ENCODE measurements at places on chromosomes 4 and X. TPM values are rescaled to one million over a fixed set of nuclear protein-coding genes. Genes with fewer than 3 reads are reported as not detected.

GRCh38 chr4:55330241-55330640, 15.8 kb upstream of the SRD5A3 start:
- no peak for DNase-seq

- no peak for DNase-seq
These were observed 57.5 kb downstream of the ACOX3 start for GRCh38 chr4:8383016-8383415.

DNA sequence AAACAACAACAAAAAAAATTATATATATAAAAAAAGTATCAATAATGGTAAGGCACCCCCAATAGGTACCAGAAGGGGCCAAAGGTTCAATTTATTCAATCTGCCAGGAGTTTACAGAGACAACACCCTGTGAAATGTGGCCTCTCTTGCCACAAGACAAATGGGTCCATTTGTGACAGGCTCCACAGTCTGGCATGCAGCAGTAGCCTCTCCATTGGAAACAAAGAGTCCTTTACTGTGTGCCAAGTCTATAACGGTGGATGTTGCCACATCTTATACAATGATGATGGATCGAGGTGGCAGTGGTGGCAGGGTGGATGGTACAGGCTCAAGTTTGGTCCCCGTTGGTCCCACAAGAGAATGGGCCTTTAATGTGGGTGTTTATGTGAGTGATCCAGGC, 70.1 kb upstream of the SH3RF1 start:
- no peak for DNase-seq

GRCh38 chr4:140286456-140286855, 87.0 kb upstream of the SCOC start:
- no peak for DNase-seq

- DNase-seq = peak; percentile 9
These were observed 79.4 kb downstream of the SYNPO2 start for GRCh38 chr4:118968005-118968404.

- DNase-seq = no peak
These were observed 3.6 kb upstream of the THOC2 start for GRCh38 chrX:123736333-123736921.

GRCh38 chr4:172725581-172725980, 443.0 kb upstream of the GALNT7 start:
- DNase-seq = no peak

- DNase-seq = no peak
These were observed 2.1 kb downstream of the PLCXD1 start for GRCh38 chrX:283115-283845.

Gene MAGEC3
- not detected for total RNA-seq

DNA sequence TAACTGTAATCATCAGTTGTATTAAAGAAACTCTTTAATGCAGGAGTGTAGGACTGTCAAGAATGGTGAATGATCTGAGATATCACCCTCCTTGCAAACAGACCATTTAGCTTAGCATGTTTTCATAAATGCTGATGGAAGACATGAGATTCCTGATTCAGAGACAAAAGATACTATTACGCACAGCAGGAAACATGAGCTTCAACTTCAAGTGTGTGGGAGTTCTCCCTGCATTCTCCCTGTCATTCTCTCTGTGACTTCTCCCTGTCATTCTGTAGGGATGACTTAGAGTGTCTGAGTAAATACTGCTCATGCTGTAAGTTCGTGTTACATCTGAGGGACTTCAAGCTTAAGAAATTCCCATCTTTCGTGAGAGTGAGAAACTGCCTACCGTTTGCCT, 866.0 kb upstream of the PRKX start:
- DNase-seq = no peak

DNA sequence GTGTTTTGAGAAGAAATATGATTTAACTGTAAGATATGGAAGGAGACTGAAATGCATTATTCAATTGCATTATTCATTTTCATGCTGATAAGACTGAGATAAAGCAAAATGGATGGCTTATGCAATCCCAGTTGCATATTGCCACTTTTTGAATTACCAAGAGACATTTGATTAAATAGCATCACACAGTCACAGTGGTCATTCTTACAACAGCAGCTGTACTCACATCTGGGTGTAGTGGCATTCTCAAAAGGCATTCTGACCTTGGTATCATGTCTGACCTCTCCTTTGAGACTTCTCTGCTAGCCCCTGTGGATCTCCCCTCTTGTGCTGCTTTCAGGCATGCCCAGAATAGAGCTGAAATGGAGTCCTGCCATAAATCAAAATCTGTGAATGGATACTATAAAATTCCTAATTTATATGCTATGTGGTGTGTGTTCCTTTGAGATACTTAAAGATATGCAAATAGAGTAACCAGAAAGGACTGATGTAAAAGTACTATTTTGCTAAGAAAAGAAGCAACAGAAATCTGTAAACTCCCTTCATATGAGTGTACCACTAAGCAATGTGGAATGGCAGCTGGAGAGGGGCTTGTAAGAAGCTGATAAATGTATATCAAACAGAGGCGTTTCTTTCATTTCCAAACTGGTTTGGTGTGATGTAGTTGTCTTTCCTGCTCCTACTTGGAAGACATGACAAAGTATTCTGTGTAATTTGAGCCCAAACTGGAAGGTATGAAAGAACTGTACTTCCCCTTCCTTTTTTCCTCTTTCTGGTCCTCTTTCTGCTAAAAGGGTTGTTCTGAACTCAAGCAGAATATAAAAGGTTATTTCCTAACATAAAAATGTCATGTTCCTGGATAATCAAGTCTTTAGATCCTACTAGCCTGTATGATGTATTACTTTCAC, 25.4 kb upstream of the METAP1 start:
- no peak for DNase-seq

Gene ALG13
- 42.5 TPM for total RNA-seq

DNA sequence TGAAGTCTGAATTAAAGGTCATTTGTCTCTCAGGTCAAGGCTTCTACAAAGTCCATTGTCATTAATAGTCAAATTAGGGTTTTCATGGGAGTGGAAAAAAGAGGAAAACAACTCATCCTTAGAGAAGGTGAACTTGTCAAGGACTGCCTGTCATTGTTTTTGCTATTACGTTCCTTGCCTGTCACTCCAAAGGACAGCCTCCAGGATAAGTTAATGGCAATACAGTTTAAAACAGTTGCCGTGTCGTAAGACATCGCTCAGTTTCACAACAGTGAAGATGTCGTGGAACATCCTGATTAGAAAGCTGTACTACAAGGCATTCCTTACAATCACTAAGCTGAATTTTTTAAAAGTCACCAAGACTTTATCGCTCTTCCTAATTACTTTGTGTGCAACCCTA, 466.8 kb upstream of the SMIM31 start:
- DNase-seq = no peak

DNA sequence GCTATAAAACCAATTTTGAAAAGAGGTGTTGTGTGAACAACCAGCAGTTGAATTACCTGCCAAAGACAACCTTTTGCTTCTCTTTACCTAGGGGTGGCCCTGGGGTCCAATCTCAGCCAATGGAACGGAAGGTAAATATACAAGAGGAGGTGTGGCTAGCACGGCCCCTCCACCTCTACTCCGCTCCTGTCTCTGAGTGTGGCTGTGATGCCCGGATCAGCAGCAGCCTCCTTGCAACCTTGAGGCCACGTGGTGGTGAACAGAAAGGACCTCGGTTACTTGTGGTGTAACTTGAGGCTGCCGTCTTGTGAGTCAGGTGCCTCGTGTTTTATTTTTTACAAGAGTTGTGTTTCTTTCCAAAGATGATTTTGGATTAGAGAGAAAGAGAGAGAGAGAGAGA, 121.5 kb upstream of the PPP2R3B start:
- DNase-seq = no peak

DNA sequence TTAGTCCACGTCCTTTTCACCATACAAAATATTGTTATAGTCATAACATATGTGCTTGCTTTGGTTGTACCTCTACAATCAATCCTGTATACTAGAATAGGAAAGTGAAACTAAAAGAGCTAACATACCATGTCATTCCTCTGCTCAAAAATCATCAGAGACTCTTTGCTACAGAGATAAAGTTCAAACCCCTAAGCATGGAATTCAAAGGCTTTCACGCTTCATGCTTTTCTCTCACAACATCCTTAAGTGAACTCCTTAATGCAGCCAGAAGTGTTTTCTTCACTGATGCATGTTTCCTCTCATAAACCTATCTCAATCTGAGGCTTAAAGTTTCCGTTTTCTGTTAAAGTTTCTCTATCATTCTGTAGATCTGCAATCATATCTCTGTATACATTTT, 744.6 kb upstream of the IGFBP7 start:
- DNase-seq = no peak

DNA sequence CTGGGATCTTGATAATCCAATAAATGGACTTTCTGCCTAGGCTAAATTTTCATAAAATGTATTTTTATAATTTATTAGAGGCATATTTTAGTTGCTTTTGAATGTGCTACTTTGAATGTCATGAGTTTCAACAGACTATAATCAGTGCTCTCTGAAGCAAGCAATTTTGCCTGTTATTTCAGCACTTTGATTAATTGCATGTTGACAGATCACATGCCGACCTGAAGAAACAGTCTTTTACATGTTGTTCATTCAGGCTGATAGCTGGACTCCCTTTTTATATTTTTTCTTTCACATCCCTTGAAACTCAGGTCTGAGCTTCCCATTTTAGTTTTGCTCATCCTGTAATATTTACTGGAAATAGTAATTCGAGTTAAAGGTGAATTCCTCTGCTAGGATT, 341.0 kb downstream of the NAP1L3 start:
- no peak for DNase-seq

Gene CLTRN
- total RNA-seq = 0.19 TPM

Gene CYP4V2
- 4.1 TPM for total RNA-seq

Gene PLS3
- 150 TPM for total RNA-seq

GRCh38 chr4:162011089-162011488, 152.7 kb downstream of the FSTL5 start:
- DNase-seq = no peak

- DNase-seq = no peak
These were observed at the start of gene EVC for GRCh38 chr4:5710961-5711478. Gene EVC (plus strand): TSS chr4:5711201. CDS start chr4:5711381, 180 bp downstream.

GRCh38 chrX:46572340-46572936, 1.1 kb upstream of the CHST7 start:
- no peak for DNase-seq

GRCh38 chrX:16212024-16212423, 44.7 kb downstream of the MAGEB17 start:
- no peak for DNase-seq

GRCh38 chr4:79298484-79298883, 27.4 kb downstream of the NAA11 start:
- no peak for DNase-seq

Gene WAS
- total RNA-seq = 2.6 TPM

Gene SPANXN3
- total RNA-seq = not detected

- DNase-seq = no peak
These were observed 347.4 kb upstream of the AGA start for GRCh38 chr4:177789610-177790009.

DNA sequence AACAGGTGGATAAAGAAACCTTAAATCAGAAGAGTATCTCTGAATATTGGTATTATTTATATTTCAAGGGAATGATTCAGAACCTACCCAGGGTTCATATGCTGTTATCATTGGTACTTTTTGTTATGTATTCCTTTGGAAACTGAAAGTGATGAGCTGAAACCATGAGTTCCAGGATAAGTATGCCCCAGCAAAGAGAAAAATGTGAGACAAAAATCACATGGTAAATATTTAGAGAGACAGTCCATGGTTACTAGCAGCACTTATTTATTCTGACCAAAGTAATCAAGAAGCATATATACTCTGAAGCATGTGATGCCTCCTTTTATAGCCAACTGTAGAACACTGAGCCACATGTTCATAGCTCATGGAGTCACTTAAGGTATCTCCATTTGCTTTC, 277.7 kb downstream of the ARAP2 start:
- no peak for DNase-seq

Gene USP17L15
- total RNA-seq = not detected

- DNase-seq = no peak
These were observed 139.0 kb downstream of the TSPAN5 start for GRCh38 chr4:98519268-98519977.

DNA sequence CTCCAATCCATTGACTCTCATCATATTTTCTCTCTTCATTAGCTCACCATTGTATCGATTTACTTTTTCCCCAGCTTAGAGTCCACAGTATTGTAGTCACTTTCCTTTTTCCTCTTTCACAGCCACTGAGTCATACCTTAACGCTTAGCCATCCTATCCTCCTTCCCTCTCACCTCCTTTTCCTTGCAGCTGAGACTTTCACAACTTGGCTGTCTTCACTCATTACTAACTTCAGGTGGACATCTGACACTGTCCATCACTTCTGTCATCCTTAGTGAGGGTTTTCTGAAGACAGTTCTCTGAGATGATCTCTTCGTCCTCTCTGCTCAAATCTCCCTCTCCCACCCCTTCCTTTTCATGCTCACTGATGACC, 70.5 kb upstream of the ESX1 start:
- no peak for DNase-seq

DNA sequence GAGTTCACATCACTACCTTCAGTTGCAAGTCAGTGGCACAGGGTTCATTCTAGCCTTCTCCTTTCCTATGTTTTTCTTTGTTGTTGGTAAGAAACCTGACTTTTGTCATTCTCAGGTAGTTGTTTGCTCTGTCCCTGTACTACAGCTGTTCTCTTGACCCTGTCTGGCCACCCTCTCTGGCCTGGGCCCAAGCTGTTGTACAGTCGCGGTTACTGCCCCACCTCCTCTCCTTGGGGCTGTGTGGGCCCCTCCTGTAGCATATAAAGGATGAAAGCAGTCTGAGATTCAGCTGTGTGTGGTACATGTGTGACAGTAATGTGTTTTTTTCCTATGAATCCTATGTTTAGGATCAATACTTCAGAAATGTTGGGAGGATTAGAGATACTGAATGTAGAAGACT, 12.5 kb downstream of the MOB1B start:
- no peak for DNase-seq

Gene AIFM1
- total RNA-seq = 23.1 TPM

GRCh38 chr4:25174674-25175073, 14.4 kb upstream of the SEPSECS start:
- no peak for DNase-seq

Gene TRIM75
- not detected for total RNA-seq

DNA sequence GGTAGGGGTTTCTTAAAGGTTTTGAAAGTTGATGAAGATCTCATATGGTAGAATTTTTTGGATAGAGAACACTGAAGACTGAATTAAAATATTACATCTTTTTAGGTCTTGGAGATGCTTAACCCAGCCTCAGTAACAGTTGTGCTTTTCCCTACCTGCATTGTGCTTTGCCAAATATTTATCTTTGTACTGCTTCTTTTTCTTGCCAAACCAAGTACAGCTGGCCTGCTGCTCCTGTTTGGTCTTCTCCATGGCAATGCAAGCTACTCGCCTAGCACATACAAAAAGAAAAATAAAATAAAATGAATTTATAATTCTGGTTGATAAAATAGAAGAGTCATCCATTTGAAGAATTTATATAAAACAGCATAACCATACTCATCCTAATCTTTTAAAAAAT, 95.4 kb downstream of the NYX start:
- no peak for DNase-seq

- no peak for DNase-seq
These were observed 34.1 kb upstream of the MAN2B2 start for GRCh38 chr4:6540879-6541278.

- DNase-seq = no peak
These were observed 33.7 kb downstream of the METAP1 start for GRCh38 chr4:99029018-99029735.

Data from esophagus squamous epithelium (tissue), 5 donors.